ENCODE measurements at places on chromosomes 11 and 22.
A peak's percentile ranks its signal among the peaks of the same experiment; 100 is the strongest.

DNA sequence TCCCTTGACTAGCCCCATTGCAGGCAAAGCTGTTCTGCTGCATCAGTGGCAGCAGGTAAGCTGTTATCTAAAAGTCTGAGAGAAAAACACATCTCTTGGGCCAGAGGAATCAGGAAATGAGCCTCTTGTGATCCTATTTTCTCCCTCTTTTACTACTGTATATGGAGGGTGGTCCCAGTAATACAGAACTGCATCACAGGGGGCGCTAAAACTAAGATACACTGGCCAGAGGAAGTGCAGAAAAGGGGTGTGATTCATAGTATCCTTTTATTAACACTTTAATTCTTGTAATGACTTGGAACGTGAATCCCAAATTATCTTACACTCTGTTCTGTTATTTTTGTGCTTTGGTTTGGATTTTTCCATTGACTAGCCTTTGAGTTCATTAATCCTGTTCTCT, 8.8 kb upstream of the MED17 start:
- no peak for DNase-seq

- no peak for DNase-seq
Measured at GRCh38 chr11:116997071-116997470, 101.2 kb downstream of the SIK3 start.

DNA sequence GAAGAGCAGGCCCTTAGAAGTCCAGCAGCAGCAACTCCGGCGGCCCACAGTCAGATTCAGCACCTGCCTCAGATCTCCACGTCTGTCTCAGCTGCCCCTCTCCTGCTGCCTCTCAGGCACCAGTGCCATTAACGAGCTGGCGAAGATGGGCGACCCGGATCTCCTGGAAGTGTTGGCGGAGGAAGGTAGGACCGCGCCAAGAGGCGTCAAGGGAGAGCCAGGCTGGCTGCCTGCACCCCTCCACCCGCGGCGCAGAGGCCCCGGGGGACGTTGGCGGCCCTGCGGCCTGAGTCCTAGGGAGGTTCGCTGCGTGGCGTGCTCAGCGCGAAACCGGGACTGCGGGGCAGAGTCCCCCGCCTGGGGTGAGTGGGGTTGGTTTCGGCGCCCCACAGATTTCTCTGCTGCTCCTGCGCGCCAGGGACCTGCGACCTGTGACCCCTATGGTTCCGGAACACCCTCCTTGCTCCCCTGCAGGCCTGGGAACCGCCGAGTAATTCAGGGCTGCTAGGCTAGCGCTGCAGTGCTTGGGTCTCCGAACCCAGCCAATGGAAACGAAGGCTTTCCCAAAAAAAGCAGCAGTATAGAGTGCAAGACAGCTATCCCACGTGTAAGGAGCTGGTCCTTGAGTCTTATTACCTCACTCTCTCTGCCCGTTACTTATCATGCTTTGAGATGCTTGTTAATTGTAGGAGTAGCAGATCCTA, 615 bp downstream of the ANO5 start:
- DNase-seq = no peak

- DNase-seq = no peak
Measured at GRCh38 chr11:2535673-2536439, 91.0 kb downstream of the KCNQ1 start.

DNA sequence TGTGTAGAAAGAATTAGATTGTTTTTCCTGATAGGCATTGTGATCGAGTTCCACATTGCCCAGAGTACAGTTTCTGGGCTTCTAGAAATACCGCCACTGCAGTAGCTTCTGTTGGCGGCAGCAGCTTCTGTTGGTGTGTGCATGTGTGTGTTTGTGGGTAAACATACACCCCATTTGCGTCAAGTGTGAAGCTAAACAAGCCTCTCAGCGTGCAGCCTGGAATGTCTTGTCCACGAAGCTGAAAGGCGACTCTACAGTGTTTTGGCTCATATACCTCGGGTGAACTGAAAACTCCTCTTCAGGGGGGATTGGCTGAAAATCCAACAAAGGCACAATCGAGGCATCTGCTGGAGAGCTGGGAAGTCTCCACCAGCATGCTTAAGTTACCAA, 112.0 kb upstream of the E2F8 start:
- no peak for DNase-seq

- peak; percentile 26 for DNase-seq
Measured at GRCh38 chr11:135027461-135027860, 615.4 kb upstream of the B3GAT1 start.

GRCh38 chr22:29727131-29727523, 7.3 kb downstream of the CABP7 start:
- DNase-seq = peak; percentile 35

- no peak for DNase-seq
Measured at GRCh38 chr11:30653606-30654005, 67.5 kb upstream of the MPPED2 start.

- DNase-seq = no peak
Measured at GRCh38 chr11:67680696-67681470, 6.5 kb upstream of the ALDH3B2 start.

- DNase-seq = peak; percentile 4
Measured at GRCh38 chr22:35023692-35024363, 42.1 kb upstream of the ISX start.

GRCh38 chr11:70731271-70732022, 333.1 kb downstream of the CTTN start:
- no peak for DNase-seq

DNA sequence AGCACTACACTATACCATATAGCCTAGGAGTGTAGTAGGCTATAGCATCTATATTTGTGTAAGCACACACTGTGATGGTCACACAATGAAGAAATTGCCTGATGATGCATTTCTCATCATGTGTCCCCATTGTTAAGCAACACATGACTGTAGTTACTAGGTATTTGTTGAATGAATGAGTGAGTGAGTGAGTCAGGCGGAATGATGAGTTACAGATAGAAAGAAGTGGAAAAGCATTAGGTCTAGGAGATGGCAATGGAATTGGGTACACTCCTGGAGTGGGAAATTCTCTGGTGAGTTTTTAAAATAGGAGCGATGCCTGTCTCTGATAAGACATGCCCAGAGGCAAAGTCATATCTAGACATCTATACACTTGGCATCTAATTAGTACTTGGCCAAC, 160.5 kb upstream of the TBCEL start:
- peak; percentile 61 for DNase-seq

DNA sequence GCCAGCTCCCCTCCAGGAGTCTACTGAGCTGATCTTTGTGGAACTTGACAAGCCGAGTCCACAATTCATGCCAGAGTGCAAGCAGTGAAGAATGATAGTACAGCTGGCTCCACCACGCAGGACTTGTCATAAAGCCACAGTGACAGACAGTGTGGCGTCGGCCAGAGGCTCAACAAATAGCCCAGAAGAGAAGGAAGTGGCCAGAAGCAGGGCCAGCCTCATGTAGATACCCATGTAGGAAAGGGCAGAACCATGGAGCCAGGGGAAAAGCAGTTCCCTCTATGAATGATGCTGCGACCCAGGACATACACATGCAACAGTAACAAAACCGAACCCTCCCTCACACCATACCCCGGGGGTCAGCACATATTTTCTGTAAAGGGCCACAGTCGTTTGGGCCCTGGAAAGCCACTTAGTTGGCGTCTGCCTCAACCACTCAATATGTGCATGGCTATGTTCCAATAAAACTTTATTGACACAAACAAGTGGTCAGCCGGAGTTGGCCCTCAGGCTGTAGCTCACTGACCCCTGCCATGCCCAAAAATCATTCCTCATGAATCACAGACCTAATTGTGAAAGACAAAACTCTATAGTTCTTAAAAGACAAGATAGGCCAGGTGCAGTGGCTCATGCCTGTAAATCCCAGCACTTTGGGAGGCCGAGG, 161.4 kb downstream of the BRD1 start:
- DNase-seq = no peak

DNA sequence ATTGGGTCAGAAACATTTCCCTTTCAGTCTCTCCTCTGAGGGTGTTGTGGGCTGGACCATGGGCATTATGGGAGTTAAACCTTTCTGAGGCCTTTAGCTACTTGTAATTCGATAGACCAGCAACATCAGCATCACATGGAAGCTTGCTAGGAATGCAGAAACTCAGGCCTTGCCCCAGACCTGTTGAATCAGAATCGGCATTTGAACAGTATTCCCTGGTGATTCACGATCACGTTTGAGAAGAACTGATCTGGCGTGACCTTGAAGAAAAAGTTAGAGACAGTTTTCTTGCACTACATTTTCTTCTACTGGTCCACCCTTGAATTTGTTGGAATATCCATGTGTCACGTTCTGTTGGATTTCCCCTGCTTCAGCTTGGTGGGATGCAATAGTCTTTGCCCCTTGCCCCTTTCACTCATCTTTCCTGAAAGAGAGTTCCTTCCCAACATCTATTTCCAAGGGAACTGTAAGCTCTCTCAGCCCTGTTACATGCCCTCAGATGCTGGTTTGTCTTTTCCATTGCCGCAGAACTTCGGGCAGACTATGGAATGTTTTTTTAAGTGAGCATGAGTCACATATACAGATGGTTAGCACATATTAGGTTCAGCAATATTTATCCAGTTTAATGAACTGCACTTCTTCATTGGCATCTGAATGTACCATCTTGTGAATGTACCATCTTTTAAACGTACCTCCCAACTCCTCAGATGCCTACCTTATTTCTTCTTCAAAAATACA, 23.9 kb downstream of the EHF start:
- peak; percentile 56 for DNase-seq

GRCh38 chr22:42895541-42895981, 38.5 kb upstream of the ARFGAP3 start:
- DNase-seq = no peak

DNA sequence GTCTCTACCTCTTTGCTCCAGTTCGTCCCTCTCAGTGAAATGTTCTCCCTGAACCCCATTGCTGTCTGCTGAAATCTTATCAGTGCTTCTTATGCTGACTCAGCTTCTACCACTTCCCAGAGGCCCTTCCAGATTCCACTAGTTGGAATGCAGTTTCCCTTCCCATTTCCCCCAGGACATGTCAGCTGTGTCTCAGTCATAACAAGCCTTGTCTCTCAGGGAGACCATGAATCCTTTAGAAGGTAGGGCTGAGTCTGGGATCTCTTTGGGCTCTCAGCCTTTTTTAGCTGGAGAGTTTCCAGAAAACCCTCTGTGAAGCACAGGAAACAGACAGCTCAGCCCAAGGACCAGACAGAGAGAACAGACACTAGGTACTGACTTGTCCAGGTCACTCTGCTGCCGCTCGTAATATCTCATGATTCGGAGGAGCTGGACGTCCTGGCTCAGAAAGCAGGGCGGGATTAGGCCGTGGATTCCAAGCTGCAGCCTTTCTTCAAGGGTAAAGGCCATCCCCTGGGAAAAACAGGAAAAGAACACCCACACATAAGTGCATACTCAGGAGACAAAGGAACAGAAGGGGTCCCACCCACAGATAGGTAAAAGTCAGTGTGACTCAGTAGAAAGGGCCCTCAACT, 113.0 kb downstream of the ME3 start:
- peak; percentile 94 for DNase-seq

- DNase-seq = no peak
Measured at GRCh38 chr11:35344681-35345574, 74.4 kb downstream of the SLC1A2 start.

DNA sequence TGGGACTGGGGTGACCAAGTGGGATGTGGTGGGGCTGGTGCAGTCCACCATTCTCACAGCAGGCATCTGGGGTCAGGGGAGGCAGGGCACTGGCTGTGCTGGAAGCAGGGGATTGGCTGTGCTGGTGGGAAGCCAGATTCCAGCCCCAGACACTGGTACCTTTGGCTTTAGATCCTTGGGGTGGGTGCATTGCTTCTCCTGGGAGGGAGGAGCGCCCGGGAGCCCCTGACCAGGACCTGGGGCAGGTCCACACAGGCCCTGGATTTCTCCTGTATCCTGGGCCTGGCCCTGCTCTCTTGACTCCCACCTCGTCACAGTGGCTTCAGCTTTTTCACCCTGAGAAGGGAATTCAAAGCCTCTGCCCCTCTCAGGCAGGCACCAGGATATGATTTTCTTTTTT, 38.5 kb downstream of the ST3GAL4 start:
- DNase-seq = no peak

DNA sequence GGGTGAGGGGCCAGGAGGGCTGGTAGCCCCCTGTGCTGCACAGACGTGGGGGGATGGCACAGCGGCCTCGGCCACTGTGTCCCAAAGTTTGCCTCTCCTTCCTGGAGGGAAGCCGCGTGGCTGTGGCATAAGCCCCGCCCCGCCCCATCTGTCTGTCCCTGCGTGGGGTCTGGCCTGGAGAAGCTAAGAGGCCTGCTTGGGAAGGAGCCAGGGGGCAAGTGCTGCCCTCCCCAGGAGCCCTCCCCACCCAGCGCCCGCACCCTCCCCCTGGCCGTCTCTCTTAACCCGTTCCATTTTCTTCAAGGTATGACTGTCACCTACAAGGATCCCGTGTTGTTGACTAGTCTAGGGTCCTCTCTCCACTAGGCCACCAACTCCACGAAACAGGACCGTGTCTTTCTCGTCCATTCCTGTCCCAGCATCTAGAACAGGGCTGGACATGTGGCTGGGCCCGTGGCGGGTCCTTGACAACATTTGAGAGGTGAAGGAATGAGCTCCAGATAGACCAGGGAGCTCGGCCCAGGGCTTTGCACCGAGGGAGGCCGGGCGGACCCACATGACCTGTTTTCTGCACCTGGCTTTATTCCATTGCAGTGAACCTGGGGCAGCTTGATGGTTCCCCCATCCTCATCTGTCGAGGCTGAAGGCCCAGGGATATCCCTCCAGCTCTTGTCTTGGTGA, 428.0 kb downstream of the TBC1D22A start:
- no peak for DNase-seq

GRCh38 chr11:15640318-15640717, 525.6 kb downstream of the INSC start:
- DNase-seq = no peak

Measured in fibroblast of the aortic adventitia (primary cell).